ENCODE measurements at places on chromosomes 4 and X.

DNA sequence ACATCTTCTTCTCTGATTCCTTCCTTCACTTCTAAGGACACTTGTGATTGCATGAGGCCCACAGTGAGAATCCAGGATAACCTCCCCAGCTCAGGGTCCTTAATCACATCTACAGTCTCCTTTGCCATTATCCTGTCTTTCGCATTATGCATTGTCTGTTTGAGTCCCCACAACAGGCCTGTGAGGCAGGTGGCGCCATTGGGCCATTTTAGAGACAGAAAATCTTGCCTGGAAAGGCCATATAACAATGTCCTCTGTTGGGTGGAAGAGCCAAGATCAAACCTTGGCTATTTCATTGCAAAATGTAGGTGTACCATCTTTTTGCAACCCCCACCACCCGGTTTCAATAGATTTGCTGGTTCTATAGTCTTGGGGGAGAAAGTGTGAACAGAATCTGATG lies 11.8 kb upstream of the DCUN1D4 start:
- no peak for DNase-seq

DNA sequence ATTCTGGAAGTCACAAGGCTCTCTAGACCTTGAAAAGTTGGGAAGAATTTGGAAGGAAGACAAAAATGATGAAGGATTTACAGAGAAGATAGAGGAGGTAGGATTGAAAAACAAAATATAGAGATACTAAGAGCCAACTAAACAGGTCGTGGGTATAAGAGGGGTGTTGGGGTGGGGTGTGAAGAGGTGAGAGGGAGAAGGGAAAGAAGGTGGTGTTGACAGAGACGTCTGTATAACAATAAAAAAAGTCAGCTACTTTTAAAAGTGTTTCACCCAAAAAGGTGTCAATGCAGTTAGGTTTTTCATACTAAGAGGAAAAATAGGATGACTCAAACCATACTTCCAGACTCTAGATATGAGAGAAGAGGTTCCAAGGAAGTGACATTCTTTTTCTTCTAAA lies 33.0 kb upstream of the MAP3K15 start:
- DNase-seq, result no peak

GRCh38 chr4:1882850-1883271 lies 11.7 kb downstream of the NSD2 start:
- no peak for DNase-seq

DNA sequence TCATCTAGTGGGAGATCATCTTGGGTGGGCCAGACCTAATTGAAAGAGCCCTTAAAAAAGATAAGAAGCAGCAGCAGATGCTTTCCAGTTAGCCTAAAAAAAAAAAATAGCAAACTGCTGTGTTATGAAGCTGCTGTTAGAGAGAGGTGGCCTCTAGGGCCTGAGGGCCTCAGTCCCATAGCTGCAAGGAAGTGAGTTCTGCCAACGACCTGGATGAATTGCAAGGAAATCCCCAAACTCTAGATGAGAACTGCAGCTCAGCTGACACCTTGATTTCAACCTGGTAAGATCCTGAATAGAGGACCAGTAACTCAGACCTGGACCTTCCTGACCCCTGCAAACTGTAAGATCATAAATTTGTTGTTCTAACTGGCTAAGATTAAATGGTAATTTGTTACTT lies 275.2 kb downstream of the TENM3 start:
- no peak for DNase-seq

All from NCI-H1436 treated with DMSO at 0.1 percent for 48 hours (cell line).